ENCODE measurements at places on chromosomes 6 and 20. TPM values are rescaled to one million over a fixed set of nuclear protein-coding genes. Genes with fewer than 3 reads are reported as not detected.
A peak's percentile ranks its signal among the peaks of the same experiment; 100 is the strongest.

GRCh38 chr20:25389401-25389857 is 1.2 kb downstream of the ABHD12 start:
- DNase-seq: no peak

- no peak for DNase-seq
Measured at GRCh38 chr6:152295346-152295745, 341.8 kb downstream of the SYNE1 start.

DNA sequence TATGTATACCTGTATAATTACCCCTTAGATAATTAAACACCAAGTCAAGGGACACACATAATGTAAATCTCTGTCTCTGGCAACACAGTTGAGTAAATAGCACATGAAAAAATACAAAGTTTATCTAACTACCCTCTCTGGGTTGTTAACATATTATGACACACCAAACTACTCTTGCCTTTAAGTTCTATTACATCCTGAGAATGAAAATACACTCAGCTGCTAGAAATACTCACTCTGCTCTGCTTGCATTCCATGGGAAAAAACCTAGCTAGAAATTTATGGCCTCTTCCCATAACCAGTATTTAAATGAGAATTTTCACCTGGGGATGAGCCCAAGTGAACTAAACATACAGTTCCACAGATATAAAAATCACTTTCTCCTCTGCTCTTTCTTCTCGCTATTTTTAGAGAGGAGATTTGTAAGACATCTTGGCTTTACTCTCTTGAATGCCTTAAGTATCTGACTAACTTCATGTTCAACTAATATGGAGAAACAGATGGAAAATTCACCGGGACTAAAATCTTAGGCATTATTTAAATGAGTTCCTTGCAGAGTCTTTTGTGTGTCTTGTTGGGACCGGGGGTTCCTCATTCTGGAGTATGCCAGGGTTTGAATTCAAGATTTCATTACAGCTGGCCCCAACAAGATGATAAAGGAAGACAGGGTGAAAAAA is 140.9 kb downstream of the GJA10 start:
- DNase-seq: no peak

DNA sequence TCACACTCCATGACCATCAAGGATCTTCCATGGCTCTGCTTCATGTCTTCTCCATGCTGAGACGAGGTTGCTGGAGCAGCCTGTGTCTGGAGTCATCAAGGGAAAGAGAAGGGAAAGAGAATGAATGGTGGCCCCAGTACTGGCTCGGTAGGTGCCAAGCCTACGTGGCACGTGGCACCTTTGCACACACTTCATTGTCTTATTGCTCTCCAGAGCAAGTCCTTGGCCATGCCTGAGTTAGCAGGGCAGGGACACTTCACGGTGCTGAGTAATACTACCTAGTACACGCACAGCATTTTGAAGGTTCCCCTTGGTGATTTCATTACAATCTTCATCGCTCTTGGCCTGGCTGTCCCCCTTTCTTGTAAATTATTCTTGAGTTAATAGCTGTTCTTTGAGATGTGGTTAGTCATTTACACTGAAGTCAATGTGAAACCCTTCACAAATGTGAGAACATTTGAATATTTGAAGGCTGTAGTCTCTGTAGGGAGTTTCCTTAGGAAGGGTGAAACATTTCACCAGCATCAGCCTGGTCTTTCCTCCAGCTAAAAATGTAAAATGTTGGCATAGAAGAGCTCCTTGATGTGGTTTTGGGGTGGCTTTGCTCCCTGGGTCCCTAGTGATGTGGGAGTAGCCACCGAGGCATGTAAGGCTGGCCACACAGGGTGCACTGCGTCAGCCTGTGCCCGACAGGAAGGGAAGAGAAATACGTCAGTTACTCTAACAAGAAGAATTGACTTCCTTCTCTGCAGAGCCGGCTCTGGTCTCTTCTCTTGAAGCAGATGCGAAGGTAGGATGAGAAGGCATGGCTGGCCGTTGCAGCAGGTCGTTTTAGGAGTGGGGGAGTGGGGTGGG is at the start of gene SYTL3:
Gene SYTL3 (plus strand): TSS at position 766 of the 855 bp plus-strand sequence. CDS start 13,215 bp downstream, outside the sequence.
- DNase-seq: peak; percentile 72

DNA sequence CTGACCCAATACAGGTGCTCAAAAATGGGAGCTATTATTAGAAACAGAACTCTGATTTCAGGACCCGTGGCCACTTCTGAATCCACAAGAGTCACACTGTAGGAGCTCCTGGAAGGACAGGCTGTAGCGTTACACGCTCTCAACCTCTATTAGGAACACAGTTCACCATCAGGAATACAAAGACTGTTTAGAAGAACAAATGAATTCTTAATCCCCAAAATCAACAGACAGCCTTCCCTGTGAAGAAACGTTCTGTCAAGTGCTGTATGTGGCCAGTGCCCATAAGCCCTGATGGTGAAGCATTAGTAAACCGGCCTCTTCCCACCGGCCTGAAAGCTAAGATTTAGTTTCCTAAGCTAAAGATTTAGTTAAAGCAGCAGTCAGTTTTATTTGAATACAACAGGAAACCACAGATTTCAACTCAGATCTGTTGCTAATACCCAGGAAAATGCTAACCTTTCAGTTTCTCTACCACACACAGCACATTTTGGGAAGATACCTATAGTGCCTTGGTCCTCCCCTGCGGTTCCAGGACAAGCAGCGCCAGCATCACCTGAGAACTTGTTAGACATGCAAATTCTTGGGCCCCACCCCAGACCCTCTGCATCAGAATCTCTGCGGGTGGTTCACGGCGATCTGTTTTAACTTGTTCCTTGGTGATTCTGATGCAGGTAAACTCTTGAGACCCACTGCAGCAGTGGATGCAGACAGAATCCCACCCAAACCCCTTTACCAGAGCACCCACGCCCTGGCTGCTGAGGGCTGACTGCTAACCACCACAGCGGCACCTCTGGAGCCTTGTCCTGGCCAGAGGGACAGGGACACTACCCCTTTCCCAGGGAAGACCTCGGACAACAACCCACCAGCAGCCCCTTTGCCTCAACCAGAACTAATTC is 33.4 kb downstream of the MTRES1 start:
- DNase-seq: no peak

- no peak for DNase-seq
Measured at GRCh38 chr6:16698162-16698533, 63.1 kb downstream of the ATXN1 start.

DNA sequence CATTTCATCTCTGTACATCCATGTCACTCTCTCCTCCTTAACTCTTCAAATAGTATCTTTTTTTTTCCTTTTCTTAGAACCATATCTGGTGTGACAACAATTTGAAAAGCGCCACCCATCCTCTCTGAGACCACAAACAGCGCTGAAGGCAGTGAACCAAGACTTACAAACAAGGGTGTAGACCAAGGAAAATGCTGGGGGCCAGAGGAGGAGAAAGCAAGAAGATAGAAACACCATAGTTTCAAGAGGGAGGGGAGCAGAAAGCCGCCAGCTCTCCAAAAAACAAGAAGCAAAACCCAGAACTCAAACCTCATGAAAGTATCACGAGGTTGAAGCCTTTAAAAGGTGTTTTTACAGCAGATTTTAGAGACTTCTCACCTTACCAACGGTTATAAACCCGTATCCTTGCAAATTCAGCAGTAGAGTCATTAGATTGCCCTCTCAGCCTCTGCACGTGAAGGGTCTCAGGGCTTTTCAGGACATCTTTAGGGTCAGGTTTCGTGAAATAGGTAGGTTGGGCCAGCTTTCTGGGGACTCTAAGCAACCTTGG is 13.3 kb upstream of the RIPOR2 start:
- DNase-seq: no peak

DNA sequence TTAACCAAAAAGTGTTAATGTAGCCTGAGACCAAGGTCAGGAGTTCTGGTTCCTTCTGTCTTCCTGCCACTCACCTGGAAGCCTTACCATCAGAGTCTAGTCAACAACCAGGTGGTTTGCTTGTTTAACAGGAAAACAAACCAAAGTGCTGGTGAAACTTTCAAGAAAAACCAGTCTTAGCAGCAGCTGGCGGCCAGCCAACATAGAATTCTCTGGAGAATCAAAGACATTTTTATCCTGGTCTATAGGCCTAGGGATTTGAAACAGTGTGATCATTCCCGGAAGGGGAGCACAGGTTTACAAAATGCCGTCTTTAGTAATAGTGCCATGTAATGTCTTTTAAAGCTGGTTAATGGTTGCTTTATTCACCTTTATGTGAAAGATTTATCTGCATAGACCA is 146.6 kb upstream of the AKIRIN2 start:
- DNase-seq: no peak

GRCh38 chr6:79864421-79864820 is 82.9 kb downstream of the ELOVL4 start:
- DNase-seq: no peak

DNA sequence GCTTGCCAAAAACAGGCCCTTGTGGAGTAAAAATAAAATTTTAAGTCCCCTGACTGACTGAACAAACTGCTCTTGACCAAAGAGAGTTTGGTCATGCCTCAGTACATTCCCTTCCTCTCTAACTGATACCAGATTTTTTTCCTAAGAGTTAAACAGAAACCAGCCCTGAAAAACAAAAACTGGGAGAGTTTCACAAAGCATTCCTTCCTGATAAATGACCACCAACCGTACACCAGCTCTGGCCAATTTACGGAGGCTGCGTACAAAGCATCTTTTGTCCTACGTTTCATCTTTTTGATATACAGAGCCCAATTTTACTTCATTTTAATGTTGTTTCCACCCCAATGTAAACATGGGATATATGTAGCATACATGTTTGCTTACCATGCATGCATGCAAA is 477.4 kb upstream of the HTR1E start:
- no peak for DNase-seq

- no peak for DNase-seq
Measured at GRCh38 chr20:22374066-22374465, 210.3 kb downstream of the FOXA2 start.

DNA sequence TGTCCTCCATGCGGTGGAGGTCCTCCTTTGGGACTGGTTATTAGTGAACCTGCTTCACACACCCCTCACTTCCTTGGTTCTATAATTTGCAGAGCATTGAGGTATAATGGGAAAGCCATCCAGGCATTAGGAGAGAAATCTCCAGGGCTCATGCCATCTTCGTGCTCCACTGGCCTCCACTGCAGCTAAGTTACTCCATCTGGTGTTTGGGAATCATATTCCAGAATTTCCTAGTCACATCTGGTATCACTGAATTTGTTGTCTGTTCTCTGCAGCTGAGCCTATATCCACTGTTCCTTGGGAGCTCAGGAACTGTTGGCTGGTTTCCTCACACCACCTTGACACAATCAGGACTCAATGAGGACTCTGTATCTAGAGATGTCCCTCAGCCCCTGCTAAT is 173.0 kb upstream of the TSHZ2 start:
- no peak for DNase-seq

The CDH26 gene
- total RNA-seq: 1.5 TPM

The FOXA2 gene
- total RNA-seq: not detected

The CCM2L gene
- 10.4 TPM for total RNA-seq

The GDAP1L1 gene
- not detected for total RNA-seq

The MAP3K5 gene
- total RNA-seq: 24.4 TPM

The OOEP gene
- total RNA-seq: not detected

The TCF15 gene
- 7.0 TPM for total RNA-seq

The MAFB gene
- total RNA-seq: 86.0 TPM

The SERINC3 gene
- total RNA-seq: 123 TPM

The CHRNA4 gene
- total RNA-seq: not detected

The PPP1R3G gene
- 1.3 TPM for total RNA-seq

All from mesenteric fat pad (tissue), 1 donor.